Stimulated activated CD4-positive, alpha-beta T cell treated with anti-CD3 and anti-CD28 coated beads, Interleukin-2, amount 100 ng/mL, for 24 hours (primary cell): ENCODE measurements at places on chromosomes 2 and 18.

GRCh38 chr2:127576433-127577207, 41.1 kb downstream of the MYO7B start:
- no peak for DNase-seq

- DNase-seq, result no peak
These were observed 6.9 kb upstream of the MAP2 start for GRCh38 chr2:209416913-209417312.

DNA sequence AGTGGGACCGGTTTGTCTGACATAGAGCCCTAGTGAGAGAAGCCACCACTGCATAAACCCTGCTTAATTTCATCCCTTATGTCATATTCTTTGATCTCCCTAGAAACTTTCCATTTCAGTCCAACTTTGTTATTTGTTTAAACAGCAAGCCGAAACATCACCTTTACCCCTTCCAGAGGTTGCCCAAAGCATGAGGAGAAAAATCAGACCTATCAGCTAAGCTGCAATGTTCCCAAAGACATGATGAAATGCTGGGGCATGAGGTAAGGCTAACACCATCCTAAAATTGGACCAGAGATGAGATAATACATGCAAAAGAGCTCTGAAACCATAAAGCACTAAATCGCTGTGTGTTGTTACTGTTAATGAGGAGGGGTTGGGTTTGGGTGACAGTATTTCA, 447.9 kb upstream of the ACVR2A start:
- no peak for DNase-seq

- no peak for DNase-seq
These were observed 26.0 kb downstream of the ACADL start for GRCh38 chr2:210199186-210199765.

GRCh38 chr2:35821675-35822074, 533.9 kb upstream of the CRIM1 start:
- no peak for DNase-seq

- no peak for DNase-seq
These were observed 166.9 kb downstream of the VWC2L start for GRCh38 chr2:214577769-214578168.

DNA sequence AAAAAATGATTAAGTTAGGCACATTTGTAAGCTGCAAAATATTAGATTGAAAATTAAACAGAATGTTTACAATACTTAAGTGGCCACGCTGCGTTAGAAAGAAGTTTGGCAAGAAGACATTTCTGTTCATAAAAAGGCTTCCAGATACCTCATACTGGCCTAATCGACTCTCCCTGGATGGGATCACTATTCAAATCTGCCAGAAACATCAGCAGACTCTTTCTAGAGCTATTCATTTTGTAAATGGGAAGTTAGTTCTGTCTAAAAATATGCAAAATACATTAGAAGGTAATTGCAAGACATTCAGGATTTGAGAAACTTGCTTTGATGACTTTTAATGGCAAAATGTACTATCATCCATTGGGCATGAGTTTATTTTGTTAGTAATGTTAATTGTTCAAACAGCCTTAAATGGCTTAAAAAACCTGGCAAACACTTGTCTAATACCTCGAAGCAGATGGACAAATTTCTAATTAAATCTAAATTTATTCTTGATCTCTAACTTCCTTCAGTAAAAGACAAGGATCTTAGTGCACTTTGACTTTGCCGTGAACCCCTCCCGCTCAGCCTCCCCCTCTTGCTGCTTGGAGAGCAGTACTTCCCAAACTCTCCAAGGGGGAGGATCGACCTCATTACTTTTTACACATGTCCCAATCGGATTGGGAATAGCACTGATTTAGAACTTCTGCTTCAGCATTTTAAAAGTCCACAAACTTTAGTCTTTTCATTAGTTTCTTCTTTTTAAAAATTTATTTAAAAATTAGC, 103.5 kb downstream of the SMIM21 start:
- no peak for DNase-seq
